ENCODE measurements at places on chromosomes 11 and 22.

DNA sequence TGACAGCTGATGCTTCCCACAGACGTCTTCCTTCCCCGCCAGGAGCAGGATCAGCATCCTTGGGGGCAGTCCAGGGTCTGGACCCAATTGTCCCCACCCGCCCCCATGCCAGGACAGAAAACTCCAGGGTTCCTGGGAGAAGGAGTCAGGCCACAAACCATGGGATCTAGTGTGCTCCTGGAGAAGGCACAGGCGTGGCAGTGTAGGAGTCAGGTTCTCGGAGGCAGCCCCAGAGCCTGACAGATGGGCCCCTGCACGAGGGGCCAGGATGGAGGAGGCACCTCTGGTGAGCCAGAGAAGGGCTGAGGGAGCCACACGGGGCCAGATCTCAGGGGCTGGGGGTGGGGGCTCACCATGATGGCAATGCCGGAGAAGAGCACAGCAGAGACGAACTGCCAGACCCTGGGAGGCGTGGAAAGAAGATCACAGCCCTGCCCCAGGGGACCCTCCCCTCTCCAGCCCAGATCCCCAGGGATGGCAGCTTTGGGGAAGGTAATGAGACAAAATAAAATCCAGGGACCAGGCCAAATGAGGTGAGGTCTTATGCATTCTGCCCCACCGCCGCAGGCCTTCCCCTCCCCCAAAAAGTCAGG, 13.6 kb downstream of the TP53I11 start:
- DNase-seq, result no peak

- DNase-seq, result no peak
These were observed 216.3 kb downstream of the FAT3 start for GRCh38 chr11:92440701-92441442.

- no peak for DNase-seq
These were observed 52.9 kb downstream of the COPB1 start for GRCh38 chr11:14446701-14447169.

DNA sequence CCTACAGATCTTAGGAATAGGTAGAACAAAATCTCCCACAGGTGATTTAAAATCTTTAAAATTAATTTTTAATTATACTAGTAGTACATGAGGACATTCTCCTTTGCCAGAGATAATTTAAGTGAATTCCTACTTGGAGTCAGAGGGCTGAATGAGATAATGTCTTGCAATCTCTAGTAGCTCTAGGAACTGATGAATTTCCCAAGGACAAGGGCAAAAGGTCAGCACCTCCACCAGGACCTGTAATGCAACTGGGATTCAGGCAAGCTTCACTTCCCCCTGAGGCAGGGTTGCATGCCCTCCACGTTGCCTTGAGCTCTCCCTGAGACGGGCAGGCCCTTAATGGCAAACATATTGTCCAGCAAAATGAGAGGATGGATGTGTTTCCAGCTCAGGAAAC, 330.3 kb upstream of the PITPNB start:
- DNase-seq, result no peak

GRCh38 chr11:7927635-7928034, 3.4 kb downstream of the OR10A6 start:
- DNase-seq, result no peak

DNA sequence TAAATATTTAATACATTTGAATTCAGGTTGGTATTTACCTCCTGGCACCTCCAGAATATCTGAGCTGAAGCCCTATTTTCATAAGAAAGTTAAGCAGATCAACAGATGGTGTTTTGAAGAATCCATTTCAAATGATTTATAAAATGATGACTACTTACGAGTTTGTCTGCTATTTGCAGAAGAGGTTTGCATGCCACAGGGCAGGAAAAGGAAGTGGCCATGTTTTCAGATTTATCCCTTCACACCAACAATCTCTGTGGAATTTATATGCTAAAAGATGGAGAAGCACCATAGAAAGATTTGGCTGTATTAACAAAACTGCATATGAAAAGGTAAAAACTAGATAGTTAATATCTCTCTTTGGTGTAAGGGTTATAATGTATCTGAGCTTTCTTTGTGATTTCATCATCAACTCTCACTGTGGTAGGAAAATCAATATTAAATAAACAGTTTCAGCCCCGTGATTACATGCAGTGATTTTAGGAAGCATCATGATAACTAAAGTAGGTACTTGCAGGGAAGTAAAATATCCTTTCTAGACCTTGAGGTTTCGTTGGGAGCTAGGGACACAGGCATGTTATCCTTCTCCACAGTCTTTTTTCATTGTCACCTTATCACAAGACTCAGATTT, 2.6 kb downstream of the BMAL1 start:
- DNase-seq, result no peak

GRCh38 chr11:77092382-77092781, 10.3 kb upstream of the OMP start:
- DNase-seq, result no peak

DNA sequence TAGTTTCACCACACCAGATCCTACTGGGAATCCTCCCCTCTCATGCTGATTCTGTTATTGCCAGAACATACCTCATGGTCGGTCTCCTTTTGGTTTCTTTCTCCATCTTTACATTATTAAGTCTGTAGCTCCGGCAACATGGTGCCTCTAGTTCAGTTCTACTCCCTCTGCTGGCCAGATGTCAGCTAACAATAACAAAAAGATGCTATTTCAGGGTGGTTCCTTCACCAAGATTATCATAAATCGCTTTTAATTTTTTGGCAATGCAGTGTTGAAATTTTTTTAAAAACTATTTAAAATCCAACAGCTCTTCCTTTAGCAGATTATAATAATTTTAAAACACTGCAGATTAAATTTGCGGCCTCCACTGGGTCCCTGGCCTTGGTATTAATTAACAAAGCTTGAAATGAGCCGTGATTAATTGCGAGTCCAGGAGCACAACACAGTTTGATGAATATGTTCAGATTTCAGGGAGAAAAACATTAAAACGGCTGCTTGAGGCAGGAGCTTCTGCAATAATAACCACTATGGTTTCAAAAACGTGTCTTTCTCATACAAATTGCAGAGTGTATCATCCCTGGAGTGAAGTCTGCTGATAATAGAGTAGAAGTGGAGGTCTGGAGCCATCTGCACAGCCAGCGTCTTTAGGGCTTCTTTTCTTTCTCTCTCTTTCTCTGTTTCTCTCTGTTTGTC, 492.9 kb upstream of the KIRREL3 start:
- peak; percentile 12 for DNase-seq

- no peak for DNase-seq
These were observed 9.7 kb downstream of the SCGB1D2 start for GRCh38 chr11:62251698-62252097.
